Activated CD8-positive, alpha-beta memory T cell treated with anti-CD3 and anti-CD28 coated beads for 1 hour (primary cell): ENCODE measurements at places on chromosomes 11 and 22.

GRCh38 chr11:76181371-76181770 lies 24.9 kb downstream of the WNT11 start:
- DNase-seq, result no peak

- no peak for DNase-seq
Measured at GRCh38 chr11:24567380-24567779, 70.5 kb downstream of the LUZP2 start.

DNA sequence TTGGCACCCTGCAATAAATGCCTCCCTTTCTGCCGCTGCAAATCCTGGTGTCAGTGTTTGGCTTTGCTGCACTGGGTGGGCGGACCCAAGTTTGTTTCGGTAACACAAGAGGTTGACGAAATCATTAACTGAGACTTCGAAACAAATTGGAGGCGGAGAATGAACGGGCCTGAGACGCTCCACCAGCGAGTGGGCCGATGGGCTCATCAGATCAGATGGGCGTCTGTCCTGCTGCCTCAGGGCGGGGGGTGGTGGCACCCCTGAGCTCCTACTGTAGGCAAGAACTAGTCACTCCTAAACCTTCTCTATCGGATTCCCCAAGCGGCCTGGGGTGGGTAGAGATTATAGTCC lies 918 bp upstream of the CAPN5 start:
- DNase-seq, result no peak

GRCh38 chr11:503179-503981 lies 3.7 kb downstream of the RNH1 start:
- DNase-seq, result no peak

DNA sequence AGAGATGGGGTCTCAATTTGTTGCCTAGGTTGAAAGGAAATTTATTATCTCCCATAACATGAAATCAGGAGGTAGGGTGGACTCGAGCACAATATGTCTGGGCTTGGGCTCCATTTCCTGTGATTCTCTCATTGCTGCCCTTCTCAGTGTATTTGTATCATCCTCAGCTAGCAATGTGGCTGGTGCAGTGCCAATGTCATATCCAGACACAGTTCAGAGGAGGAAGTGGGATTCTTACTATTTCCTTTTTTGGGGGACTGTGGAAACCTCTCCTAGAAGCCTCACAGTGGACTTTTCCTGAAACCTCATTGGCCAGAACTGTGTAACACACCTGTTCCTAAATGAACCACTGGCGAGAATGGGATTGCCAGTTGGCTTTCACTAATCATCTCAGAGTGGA lies 21.0 kb upstream of the SWAP70 start:
- DNase-seq, result no peak

GRCh38 chr11:129828301-129828836 lies 12.7 kb downstream of the TMEM45B start:
- no peak for DNase-seq

GRCh38 chr11:104343578-104343977 lies 179.6 kb upstream of the PDGFD start:
- no peak for DNase-seq

- no peak for DNase-seq
Measured at GRCh38 chr11:68314203-68315170, 2.1 kb downstream of the LRP5 start.

DNA sequence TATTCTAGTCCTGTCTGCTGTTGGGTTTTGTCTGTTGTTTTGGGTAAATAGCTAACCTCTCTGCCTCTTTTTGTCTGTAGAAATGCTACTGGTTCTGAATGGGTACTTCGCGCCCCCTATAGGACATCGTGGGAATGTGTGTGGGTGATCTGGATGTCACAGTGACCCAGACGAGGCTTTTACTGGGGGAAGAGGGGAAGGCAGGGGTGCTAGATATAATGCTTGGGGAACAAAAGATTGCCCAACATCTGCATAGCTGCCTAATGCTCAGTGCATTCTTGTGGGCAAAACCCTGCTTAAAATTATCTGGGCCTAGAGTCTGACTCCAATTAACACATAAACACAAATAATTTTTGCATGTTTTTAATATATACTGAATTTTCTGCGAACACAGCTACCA lies 57.7 kb downstream of the BMAL1 start:
- peak; percentile 48 for DNase-seq

GRCh38 chr11:71221821-71222220 lies 30.6 kb downstream of the SHANK2 start:
- no peak for DNase-seq

- no peak for DNase-seq
Measured at GRCh38 chr11:315051-315481, 1.2 kb downstream of the IFITM1 start.

GRCh38 chr22:31179345-31179744 lies 19.4 kb downstream of the RNF185 start:
- DNase-seq, result no peak

GRCh38 chr11:26045082-26045481 lies 286.8 kb upstream of the ANO3 start:
- DNase-seq, result no peak

GRCh38 chr11:134483857-134484256 lies 71.8 kb upstream of the B3GAT1 start:
- no peak for DNase-seq

DNA sequence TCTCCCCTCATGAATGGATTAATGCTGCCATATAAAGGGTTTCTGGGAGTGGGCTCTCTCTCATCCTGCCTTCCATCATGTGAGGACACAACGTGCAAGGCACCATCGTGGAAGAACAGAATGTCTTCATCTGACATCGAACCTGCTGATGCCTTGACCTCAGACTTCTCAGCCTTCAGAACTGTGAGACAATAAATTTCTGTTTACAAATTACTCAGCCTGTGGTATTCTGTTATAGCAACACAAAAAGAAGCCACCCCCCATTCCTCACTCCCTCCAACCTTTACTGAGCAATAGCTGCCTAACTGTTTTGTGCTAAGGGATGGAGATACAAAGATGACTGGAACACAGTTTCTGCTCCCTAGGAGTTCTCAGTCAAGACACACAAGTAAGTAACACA lies 106.1 kb upstream of the PLET1 start:
- DNase-seq, result no peak

DNA sequence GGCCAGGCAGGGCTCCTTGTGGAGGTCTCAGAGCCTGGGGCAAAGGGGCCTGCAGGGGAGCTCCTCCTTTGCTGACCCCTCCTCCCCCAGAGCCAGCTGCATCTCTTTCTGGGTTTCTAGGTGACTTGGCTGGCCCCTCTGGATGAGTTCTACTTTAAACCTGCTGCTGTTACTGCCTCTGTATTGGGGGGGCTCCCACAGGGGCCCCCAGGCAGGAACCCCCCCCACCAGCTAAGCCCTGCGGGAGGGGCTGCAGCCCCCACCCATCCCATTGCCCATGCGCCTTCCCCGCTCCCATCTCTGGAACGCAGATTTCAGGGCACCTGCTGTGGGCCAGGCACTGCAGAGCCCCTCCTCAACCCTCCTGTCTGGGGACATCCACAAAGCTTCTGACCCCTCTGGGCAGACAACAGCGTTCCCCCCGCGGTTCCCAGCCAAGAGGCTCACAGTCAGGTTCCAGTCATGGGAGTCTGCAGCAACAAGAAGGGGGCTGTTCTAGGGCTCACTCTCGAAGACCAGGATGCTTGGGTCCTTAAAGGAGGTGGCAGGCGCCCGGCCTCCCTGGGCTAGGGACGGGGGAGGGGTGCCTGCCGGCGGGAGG lies 815 bp upstream of the PLCB3 start:
- DNase-seq, result no peak

- DNase-seq, result no peak
Measured at GRCh38 chr11:86698639-86699038, 26.2 kb upstream of the ME3 start.

DNA sequence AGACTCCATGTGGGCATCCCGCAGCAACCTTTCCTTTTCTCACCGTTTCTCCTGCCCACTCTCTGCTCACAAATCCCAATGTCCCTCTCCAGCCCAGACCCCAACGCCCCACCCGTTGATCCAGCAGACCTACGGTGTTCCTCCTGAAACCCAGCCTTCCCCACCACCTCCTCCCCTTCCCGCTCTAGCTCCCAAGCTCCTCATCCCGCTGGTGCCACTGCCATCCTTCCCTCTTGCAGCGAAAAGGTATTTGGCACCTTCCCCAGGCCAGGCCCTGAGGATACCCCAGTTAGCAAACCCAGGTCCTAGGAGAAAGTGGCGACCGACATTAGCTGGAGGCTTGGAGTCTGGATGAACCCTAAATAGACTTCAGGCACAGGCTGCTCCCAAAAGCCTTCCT lies 84.0 kb upstream of the RTL6 start:
- DNase-seq, result no peak

- DNase-seq, result no peak
Measured at GRCh38 chr11:17721242-17721999, 2.0 kb downstream of the MYOD1 start.

DNA sequence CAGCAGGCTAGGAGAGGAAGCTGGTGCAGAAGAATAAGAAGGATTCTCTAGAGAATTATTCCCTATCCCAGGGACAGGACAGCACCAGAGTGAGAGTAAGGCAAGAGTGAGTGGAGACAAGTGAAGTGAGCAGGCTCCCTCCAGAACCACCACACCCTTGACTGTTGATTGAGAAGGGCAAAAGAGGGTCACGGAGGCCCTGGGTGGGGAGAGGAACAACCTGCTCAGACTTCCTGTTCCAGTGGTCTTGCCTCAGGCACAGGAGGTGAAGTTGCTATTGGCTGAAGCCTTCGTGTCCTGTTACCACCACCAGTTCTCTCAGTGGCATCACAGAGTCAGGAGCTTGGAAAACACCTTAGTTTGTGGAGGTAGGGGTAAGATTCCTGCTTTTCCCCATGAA lies 51.7 kb upstream of the CCDC89 start:
- DNase-seq, result no peak

DNA sequence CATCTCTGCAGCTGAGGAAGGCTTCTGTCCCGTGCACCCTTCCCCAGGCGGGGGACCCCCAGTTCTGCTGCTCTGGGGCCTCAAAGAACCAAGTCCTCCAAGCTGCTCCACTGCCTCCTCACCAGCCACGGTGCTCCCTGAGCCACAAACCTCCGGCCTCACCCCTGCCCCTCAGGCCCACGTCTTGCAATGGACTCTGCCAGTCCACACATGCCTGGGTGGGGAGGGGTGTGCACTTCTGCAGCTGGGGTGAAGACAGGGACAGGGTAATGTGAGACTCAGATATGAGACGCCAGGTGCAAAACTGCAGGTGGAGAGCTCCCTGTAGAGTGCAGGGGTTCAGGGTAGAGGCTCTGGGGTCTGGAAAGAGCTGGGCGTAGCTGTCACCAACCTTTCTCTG lies 3.2 kb upstream of the PTDSS2 start:
- DNase-seq, result no peak

GRCh38 chr11:96218901-96219300 lies 124.1 kb downstream of the MAML2 start:
- no peak for DNase-seq

GRCh38 chr11:66277471-66278362 lies at the start of gene CNIH2:
Gene CNIH2, plus strand, starts transcription at chr11:66278175. Its CDS starts 282 bp downstream, at chr11:66278457.
- DNase-seq, result peak; percentile 37

DNA sequence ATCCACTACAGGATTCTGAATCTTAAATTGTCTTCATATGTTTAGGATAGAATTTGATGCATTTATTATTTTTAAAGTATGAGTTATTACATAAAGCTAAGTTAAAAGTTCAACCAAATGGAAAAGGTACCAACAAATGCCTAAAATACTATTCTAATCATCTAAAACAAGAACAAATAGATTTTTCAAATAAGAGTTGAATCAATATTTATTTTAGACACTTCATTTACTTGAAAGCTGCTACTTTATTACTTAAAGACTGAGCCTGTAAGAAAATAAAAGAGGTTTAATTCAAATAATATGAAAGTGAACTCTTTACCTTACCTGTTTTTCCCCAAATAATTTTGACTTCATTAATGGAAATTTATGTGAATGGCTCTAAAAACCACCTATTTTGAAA lies 16.9 kb downstream of the LDHAL6A start:
- no peak for DNase-seq

DNA sequence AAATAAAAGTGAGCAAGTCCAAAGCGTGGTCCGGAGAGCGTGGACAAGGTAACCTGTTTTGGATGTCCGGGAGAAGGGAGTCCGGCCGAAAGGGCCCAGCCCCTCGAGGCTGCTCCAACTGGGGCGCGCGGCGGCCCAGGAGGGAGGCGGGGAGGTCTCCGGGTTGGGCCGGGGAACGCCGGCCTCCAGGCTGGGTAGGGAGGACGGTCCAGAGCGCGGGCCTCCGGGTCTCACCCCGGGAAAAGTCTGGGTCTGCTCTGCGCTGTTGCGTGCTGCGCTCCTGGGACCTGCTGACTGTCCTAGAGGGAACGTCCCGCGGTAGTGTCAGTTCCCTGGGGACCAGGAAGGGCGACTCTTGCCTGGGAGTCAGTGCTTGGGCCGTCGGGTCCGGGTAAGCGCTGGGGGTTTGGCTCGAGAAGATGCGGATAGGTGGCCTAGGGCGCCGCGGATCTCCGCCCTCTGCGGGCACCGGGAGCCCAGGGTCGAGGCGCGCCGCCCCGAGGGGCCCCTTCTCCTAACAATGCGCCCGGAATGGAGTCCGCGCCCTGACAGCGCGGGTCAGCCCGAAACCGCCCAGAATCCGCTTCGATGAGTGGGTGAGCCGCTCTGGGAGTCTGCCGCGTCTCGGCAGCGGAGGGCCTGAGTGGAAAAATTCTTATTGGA lies 988 bp upstream of the FLI1 start:
- no peak for DNase-seq

DNA sequence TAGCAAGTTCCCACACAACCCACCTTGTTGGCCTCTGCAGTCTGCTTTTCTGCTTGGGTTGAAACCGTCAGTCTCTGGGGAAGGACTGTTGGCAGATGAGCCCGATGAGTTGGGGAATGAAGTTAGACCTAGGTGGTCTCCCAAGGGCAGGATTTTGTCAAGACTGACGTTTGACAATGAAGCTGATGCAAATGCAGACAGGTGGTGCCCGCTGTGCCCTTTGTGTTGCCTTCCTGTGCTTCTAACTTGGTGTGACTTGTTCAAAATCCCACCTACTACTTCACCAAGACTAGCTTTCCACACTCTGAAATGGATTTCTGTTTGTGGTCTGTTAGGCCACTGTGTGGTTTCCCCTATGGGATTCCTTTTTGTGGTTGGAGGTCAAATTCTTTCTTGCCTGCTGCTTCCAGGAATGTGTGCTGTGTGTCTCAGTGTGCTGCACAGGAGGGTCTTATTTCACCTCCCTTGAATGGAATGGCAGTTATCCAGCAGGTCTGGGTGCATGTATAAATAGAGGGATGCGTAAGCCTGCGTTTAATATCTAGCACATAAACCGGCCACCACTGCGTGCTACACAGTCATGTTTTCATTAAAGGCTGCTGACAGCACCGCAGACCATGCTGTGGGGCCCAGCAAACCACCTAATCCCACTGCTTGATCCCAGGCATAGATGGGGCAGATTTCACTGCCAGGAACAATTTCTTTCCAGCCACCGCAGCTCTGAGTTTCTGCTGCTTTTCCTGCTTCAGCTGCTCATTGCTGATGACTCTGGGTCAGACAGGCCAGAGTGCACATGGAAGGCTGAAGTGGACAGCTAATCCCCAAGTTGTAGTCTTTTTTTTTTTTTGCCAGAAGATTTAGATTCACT lies 44.8 kb downstream of the ADAMTS8 start:
- no peak for DNase-seq

GRCh38 chr11:112179601-112180000 lies 4.3 kb downstream of the BCO2 start:
- no peak for DNase-seq
